Lung microvascular endothelial cell (primary cell): ENCODE measurements at places on chromosomes 6 and 20.
A peak's percentile ranks its signal among the peaks of the same experiment; 100 is the strongest.

DNA sequence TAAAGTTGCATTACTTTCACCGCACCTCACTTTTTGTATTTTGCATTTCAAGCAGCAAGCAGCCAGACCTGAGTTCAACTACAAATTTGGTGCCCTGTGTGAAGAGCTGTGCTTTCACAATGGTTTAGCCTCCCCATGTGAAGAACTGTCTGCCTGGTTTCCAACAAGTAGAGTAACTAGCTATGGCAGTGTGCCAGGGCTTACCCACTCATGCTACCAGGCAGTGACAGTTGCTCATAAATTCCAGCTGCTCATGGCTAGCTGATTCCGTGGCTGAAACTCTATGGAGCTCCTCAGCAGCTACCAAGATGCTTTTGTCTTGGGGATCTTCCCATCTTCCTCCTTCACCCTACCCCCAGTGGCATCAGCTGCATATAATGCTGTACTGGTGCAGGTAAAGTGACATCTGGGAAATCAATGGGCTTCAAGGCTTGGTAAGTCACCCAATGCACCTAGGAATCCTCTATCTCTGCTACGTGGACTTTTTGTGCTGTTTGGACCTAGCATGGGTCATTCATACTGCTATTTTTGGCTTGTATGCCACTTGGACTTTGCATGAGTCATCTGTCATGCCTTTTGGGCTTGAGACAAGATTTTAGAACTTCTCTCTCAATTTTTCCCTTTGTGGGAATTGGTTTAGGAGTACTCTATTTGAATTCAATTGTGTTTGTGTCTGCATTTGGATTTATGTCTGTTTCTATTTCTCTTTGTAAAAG lies 176.5 kb upstream of the GJE1 start:
- DNase-seq = peak; percentile 2

DNA sequence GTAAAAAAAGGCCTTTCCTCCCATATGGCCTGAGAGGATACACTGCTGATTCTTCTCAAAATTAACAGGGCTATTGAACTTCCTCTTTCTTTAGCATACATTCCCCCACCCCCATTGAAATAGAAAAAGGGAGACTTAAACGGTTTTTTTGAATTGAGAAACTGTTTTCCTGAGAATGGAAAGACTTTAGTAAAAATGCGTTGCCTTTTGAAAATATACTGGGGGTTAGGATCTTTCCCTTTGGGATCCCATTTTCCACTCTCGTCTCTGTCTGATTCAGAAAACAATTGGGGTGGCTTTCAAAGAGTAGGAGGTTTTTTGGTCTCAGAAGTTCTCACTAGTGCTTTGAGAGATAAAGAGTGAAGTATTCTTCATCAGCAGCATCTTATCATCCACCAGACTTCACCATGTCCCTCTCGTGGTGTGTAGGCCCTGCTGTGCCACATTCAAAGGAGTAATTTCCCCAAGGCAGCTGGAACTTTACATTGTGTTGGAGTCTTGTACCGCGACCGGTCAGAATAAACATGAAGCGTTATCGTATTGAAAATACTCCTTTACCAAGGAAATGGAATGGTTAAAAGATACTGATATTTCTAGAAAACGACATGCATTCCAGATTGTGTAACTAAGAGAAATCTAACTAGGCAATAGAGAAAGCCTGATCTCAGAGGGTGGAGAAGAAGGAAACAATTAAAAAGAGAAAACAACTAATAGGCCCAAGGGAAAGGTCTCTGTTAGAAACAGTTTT lies 10.6 kb downstream of the MYB start:
- DNase-seq = no peak

GRCh38 chr6:20608356-20608755 lies 74.1 kb downstream of the CDKAL1 start:
- no peak for DNase-seq

GRCh38 chr6:137309078-137309762 lies 90.0 kb upstream of the IFNGR1 start:
- peak; percentile 43 for DNase-seq

DNA sequence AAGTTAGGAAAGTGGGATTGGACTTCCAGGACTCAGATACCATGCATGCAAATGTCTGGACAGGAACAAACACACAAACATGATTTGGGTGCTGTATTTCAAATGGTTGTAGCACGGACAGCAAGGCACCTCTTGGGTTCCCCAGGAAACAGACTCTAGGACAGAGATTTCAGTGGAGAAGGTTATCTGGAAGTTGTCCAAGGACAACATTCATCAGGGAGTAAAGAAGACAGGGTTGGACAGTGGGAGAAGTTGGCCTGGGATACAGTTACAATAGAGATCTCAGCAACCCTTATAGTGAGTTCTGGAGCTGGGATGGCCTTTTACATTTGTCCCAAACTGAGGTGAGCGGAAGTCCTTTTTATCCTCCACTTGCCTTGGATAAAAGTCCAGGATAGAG lies 19.8 kb upstream of the TINAG start:
- DNase-seq = no peak
